Stimulated activated CD8-positive, alpha-beta memory T cell treated with anti-CD3 and anti-CD28 coated beads, Interleukin-15, amount 100 ng/mL, for 1 hour (primary cell): ENCODE measurements at places on chromosomes 1 and 21.

- no peak for DNase-seq
These were observed 48.2 kb downstream of the IL12RB2 start for GRCh38 chr1:67355745-67356424.

DNA sequence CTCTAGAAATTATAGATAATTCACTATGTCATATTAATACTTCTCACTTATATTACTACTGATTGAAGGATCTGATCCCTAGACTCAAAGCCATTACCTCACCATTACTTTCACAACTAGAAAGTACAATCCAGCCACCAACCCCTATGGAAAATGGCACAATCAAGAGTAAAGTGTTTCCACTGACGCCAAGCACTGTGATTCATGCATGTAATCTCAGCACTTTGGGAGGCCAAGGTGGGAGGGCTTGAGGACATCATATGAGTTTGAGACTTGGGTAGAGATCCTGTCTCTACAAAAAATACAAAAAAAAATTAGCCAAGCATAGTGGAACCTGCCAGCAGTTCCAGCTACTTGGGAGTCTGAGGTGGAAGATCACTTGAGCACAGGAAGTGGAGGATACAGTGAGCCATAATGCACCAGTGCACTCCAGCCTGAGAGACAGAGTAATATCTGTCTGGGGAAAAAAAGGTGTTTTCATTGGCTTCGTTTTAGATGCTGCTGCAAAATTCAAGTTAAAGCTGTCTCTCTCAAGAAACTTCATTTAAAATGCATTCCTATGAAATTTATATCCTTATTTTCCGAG, 126.5 kb downstream of the AKT3 start:
- DNase-seq: no peak

GRCh38 chr21:38988509-38989378, 183.0 kb downstream of the ETS2 start:
- DNase-seq: no peak

- no peak for DNase-seq
These were observed 130.4 kb downstream of the AJAP1 start for GRCh38 chr1:4784761-4785160.

GRCh38 chr21:34536311-34536710, 24.3 kb upstream of the KCNE1 start:
- no peak for DNase-seq

DNA sequence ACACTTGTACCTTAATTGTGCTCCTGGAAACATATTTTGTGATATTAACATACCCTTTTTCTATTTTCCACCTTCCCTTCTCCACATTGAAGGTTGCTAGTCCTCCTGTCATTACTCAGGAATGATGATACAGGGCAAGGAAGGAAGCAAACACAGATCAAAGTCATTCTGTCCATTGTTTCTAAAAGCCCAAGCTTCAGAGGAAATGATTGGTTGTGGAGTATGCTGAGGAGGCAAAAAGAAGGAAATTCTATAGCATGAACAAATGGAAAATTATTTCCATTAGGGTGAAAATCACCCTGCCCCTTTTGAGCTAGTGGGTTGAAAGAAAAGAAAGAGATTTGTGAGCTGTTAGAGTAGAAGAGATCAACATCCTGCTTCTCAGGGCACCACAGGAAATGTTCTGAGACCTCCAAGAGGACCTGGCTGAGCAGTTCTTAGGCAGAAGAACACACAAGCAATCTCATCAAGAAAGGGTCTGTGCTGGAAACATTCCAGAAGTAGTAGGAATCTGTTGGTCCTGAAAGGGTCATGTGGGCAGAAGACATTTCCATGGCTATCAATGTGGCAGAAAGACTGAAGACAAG, 29.0 kb upstream of the PRRX1 start:
- no peak for DNase-seq
